ENCODE measurements at places on chromosomes 3 and 15. TPM values are rescaled to one million over a fixed set of nuclear protein-coding genes. Genes with fewer than 3 reads are reported as not detected.

Gene GLCE
- total RNA-seq = 6.7 TPM

Gene TNNC1
- 2.7 TPM for total RNA-seq

Gene ZBTB20
- 27.5 TPM for total RNA-seq

Gene AADAC
- not detected for total RNA-seq

Gene TPRG1
- 1.3 TPM for total RNA-seq

Gene C15orf62
- 0.17 TPM for total RNA-seq

Gene CCR5
- total RNA-seq = not detected

Gene CCR1
- total RNA-seq = not detected

Gene SLC6A1
- total RNA-seq = 0.15 TPM

Gene PP2D1
- not detected for total RNA-seq

- DNase-seq = no peak
These were observed 118.8 kb upstream of the ADPGK start for GRCh38 chr15:72902245-72902918.

- no peak for DNase-seq
These were observed 35.4 kb downstream of the PXYLP1 start for GRCh38 chr3:141266797-141267555.

DNA sequence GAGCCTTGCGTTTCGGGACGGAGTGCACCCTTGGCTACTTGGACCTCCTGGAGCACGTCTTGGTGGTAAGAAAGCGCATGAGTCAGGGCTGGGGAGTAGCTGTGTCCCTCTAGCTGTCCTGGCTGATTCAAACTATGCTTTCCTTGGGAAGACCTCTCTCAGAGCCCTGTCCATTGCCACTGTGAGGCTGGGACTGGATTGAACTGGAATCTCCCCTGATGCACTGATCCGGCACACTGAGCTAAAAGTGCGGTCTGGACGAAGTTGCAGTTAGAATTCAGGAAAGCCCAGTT lies 232.6 kb upstream of the TPM1 start:
- no peak for DNase-seq

DNA sequence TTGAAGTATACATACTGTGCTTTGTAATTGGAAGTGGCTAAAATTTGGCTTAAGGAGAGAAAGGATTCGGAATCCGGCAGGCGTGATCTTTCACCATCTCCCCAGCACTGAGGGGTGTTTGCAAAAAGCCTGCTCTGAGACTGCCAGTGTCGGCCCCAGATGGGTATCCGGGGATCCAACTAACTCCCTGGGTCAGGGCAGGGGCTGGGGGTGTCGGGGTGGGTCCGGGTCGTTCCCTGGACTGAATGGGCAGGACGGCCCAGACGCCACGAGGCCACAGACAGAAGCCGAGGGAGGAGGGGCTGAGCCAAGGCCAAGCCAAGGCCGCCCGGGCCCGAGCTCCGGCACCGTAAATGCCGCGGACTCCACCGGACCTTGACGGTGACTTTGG lies 349 bp downstream of the PPIB start:
- DNase-seq = no peak

DNA sequence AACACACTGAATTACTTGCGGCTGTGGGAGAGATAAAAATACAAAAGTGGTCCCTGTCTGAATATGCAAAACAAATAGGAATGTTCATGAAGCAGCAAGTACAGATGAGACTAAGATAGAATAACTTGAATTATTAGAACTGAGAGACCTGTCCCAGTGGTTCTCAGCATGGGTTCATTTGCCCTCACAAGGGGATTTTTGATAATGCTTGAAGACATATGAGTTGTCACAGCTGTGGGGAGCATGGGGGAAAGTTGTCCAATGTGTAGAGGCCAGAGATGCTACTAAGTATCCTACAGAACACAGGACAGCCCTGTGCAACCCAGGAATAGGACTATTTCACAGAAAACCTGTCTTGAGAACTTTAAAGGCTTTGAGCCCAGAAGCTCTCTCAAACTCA lies 22.4 kb downstream of the PPM1L start:
- DNase-seq = no peak

DNA sequence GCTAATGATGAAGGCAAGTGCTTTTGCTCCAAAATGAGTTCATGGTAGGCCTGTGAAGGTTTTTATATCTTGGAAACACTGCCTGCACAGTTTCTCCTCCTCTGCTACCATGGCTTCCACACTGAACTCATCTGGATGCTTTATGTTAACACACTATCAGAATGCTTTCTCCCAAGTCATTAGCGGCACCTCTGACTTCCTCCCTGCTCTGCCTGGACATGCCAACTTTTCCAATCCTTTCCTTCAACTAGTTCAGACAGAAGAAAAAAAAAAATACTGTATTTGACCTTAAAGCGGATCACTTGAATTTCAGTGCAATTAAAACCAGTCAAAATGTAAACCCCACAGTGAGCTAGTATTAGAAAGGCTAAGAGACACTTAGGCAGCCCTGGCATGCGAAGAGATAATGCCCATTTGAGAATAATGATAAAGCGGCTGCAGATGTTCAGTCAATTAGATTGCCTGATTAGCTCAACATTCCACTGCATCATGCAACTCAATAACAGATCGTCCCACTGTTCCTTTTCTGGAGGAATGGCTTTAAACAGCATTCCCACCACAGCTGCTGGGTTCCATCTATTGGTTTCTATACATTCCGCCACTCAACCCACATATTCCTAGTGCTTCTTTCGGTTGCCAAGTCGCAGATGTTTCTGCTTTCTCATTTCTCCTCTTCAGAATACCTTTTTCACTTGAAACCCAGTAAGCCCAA lies 51.7 kb downstream of the CNTN3 start:
- DNase-seq = no peak

DNA sequence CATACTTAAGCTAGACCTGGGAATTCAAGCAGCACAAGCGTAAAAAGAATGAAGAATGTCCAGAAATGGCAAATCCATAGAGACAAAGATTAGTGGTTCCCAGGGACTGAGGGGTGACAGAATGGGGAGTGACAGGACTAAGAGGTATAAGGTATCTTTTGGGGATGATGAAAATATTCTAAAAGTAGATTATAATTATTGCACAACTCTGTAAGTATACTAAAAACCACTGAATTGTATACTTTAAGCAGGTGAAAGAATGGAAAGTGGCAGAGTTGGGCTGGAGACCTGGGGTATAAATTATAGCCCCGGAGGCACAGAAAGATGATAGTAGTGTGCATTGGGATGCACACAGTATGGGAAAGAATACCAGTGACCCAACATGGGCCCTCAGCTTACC lies 5.6 kb downstream of the BRK1 start:
- DNase-seq = no peak

GRCh38 chr3:122031123-122031468 lies 9.0 kb upstream of the ILDR1 start:
- DNase-seq = no peak

GRCh38 chr15:81263477-81263876 lies 60.5 kb downstream of the STARD5 start:
- DNase-seq = no peak

DNA sequence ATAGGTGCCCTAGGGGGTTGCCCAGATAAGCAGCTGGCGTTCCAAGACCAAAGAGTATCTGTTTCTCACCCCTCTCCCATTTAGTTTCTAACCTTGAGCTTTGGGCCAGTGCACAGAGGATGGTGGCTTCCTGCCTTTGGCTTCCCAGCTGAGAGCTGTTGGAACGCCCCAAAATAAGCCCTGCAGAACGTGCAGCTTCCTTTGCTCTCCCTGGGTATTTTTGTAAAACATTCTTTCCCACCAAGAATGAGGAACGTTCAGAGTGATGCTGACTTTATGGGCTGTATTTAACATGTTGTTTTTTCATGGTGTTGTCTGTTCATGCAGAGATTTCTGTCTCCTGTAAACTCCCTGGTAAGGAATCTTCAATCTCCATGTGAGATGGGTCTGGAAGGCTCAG lies 63.8 kb downstream of the LPP start:
- DNase-seq = no peak

DNA sequence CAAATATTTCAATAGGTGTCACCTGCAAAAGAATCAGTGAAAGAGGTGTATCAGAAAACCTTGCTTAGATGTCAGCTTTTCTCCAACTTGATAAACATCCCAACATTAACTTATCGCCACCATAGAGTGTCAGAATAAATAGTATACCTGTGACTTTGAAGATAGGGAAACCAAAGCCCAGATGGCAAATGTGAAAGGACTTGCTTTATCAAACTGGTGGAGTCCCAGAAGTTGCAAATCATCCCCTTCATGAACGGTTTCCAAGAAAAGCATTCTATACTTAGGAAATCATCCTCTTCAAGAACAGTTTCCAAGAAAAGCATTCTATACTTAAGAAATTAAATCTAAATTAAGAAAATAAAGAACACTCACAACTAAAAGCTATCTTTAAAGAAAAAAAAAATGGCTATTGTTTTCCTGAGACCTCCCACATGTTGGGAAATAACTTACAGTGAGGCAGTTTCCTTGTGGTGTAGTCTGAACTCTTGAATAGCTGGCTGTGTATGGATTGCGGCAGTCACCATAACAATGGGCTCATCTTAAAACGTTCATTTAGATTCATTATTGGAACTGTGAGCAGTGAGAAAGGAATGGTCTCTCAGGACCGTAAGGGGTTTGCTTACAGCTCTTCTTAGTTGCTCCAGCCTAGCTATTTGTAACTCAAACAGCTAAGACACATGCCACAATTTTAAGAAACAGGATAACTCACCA lies 56.5 kb downstream of the GHSR start:
- no peak for DNase-seq

DNA sequence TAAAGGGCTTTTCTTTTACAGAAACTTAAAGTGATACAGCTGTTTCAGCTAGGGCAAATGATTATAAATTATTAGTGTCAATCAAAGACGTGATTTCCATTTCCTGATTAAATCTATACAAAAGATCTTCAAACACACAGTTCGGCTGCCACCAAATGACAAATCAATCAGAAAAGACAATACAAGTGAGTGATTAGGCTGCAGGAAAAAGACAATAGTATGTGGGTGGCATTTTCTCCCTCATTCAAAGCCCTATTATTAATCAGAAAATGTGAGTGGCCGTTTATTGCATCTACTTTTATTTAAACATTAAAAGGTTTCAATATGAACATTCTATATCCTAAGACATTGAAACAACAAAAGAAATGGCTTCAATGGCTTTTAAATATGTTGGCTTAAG lies 895.6 kb upstream of the ROBO1 start:
- DNase-seq = no peak

- DNase-seq = no peak
These were observed 68.6 kb downstream of the FAM174B start for GRCh38 chr15:92586966-92587365.

DNA sequence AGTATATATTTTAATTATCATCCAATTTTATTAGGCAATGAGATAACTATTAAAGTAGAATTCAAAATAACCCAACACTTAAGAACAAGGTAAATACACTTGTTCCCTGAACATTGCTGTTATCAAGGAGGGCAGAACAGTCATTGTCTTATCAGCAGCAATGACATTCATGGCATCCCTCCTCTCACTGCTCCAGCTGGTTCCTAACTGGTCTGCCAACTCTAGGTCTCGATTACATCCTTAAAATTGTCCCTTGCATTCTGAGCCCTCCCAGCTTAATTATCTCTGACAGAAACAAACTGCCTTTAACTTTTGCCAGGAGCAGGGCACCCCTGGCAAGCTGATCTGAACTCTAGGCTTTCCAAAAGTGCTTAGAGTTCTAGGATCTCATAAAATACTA lies 14.0 kb upstream of the DYNC1LI1 start:
- DNase-seq = no peak

DNA sequence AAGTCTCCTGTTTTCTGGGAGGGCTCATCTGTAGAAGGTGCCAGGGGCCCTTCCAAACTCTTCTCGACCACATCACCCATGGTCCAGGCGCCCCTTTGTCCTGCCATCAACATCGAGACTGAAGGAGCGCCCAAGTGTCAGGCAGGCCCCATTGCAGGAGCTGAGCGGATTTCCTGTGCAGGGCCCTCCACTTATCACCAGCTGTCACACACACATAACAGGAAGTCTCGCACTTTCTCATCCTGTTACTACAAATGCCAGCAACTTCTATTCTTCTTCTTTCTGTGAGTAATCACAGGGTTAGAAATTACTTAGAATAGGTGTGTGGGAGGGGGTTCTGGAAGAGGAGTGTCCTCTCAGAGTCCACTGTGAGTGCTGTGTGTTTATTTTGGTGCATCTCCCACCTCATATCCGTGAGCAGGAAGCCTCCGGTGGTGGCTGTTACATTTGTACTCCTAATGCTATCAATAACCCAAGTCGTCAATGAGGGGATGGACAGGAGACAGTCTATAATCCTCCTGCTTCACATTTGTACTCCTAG lies at the start of gene KLHL6:
Gene KLHL6 (minus strand): TSS at position 166 of the 541 bp plus-strand sequence. CDS start 53 bp downstream, at position 113.
- no peak for DNase-seq

DNA sequence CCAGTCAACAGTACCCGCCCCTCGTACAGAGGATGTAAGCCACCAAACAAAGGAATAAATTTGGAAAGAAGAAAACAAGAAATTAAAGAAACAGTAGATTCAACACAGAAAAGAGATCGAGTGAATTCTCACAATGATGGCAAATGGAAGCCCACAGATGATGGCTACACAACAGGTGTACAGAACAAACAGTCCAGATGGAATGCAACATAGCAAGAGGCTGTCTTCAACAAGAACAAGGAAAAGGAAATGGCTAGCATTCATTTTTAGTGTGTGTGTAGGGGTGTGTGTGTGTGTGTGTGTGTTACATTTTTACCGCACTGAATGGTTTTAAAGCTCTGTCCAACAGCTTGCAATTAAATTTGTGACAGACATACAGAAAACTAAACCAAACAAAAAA lies 12.9 kb downstream of the NEDD4 start:
- DNase-seq = no peak

- no peak for DNase-seq
These were observed 244.9 kb downstream of the FGF12 start for GRCh38 chr3:192482391-192482790.

- DNase-seq = no peak
These were observed 171.4 kb downstream of the CNTN3 start for GRCh38 chr3:74443102-74443501.

DNA sequence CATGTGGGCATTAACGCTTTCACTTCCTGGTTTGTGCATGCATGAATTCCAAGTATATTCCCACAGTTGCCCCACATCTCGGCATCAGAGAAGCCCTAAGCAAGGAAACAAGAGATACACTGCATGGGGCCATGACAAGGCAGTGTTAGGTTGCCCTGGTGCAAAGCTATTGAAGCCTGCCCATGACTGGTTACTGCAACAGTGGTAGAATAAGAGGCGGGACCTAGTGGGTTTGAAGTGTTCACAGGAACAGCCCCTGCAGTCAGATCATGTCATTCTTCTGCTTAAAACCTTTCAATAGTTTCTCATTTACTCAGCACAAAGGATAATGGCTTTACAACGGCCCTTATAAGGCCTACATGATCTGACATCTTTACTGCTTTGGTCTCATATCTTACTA lies 80.9 kb upstream of the TOPAZ1 start:
- no peak for DNase-seq

GRCh38 chr15:92343924-92344643 lies 49.6 kb upstream of the ST8SIA2 start:
- DNase-seq = no peak

GRCh38 chr3:72962317-72962716 lies 34.3 kb upstream of the PPP4R2 start:
- no peak for DNase-seq

DNA sequence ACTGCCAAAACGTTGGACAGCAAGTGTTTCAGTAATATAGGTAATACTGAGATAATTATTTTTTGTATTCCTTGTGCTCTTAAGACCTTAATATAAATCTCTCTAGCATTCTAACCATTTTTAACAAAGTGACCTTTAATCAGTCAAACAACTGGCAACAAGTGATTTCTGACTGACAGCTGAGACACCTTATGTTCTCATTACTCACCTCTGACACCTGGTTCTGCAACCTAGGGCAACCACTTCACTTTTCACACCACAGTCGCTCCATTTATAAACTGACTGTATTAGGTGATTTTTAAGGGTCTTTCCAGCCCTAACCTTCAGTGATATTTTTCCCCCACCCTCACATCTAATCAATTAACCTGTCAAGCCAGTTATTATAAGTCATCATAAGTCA lies 60.4 kb upstream of the C15orf61 start:
- no peak for DNase-seq
